ENCODE measurements at places on chromosomes 4 and X.

DNA sequence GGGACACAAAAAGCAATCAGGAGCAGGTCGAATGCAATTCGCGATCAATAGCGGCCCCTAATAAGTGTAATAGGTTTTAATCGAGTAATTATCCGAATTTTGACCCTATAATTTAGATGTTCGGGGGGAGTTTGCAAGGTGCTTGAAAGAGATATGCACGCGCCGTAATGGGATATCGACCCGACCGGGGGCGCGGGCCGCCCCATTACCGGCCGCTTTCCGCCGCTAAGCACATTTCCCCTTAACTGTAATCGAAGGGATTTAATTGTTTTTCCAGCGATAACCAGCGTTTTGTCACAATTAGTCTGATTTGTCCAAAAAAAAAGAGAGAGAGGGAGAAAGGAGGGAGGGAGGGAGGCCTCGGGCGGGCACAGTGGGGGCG is 997 bp downstream of the NKX1-1 start:
- no peak for DNase-seq

- no peak for DNase-seq
Measured at GRCh38 chrX:30144971-30145731, 70.2 kb upstream of the MAGEB2 start.

- no peak for DNase-seq
Measured at GRCh38 chrX:150212672-150213480, 150.2 kb upstream of the MAMLD1 start.

DNA sequence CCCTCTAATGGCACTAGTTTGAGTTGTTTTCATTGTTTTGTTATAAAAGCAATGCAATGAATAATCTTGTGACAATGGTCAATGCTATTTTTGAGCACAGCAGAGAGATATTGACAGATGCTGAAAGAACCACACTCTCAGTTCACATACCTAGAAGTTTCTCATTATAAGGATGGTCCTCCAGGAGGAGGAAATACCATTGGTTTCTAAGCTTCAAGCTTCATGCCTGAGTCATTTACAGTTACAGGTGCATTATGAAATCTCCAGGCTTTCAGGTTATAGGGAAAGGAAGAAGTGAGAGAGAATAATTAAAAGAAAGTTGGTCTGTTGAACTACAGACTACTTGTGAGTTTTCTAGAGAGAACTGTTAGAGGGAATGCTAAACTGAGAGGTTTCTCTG is 75.3 kb downstream of the PWWP3B start:
- no peak for DNase-seq

GRCh38 chr4:166274136-166274761 is 401.2 kb downstream of the TLL1 start:
- no peak for DNase-seq

- no peak for DNase-seq
Measured at GRCh38 chr4:176435901-176436292, 116.1 kb downstream of the SPCS3 start.

DNA sequence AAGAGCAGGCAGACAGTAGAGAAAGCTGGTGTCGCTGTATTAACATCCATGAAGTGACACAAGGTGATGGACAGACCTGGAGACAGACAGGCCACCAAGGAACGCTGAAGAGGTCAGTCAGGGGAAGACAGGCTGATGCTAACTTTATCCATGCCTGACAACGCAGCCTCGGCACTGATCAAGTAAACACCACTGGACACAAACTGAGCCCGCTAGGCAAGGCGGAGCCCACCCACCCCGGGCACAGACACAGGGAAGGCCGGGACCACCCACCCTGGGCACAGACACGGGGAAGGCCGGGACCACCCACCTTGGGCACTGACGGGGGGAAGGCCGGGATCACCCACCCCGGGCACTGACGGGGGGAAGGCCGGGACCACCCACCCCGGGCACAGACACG is 18.8 kb downstream of the PPP2R3B start:
- no peak for DNase-seq

DNA sequence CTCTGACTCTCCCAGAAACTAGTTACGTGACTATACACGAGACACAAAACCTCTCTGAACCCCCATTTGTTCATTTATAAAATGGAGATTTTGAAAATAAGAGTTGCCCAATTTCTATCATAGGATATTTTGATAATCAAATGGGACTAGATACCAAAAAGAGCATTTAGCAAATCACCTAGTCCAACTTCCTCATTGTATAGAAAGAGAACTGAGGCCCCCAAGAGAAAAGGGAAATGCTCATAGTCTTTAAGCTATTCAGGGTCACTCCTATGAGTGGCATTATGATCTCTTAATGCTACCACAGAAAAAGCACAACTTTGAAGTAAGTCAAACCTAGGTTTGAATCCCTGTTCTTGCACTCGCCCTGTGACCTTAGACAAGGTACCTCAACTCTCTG is 62.7 kb downstream of the BMP15 start:
- DNase-seq = no peak

GRCh38 chr4:155887847-155888570 is 15.5 kb upstream of the TDO2 start:
- DNase-seq = no peak

DNA sequence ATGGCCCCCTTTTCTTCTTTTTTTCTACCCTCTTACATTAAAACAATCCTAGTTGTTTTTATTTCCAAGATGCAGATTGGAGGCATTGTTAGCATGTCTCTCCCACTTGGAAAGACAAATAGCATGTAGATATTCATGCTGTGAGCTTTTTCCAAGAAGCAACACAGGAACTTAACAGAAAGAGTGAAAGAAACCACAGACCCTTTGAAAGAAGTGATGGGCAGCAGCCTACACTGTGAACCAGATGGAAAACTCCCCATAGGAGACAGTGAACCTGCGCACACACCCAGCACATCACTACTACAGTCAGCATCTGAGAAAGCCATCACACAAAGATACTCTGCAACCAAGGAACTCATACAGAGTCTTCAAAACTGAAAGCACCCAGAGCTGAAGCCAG is 17.8 kb downstream of the CT47C1 start:
- no peak for DNase-seq

GRCh38 chrX:46298821-46299220 is 246.4 kb downstream of the ZNF674 start:
- DNase-seq = no peak

GRCh38 chr4:123023647-123024046 is 101.2 kb upstream of the NUDT6 start:
- no peak for DNase-seq

GRCh38 chrX:139929876-139930275 is 3.0 kb downstream of the ATP11C start:
- DNase-seq = no peak

- DNase-seq = no peak
Measured at GRCh38 chrX:74529311-74529710, 85.1 kb downstream of the RLIM start.

DNA sequence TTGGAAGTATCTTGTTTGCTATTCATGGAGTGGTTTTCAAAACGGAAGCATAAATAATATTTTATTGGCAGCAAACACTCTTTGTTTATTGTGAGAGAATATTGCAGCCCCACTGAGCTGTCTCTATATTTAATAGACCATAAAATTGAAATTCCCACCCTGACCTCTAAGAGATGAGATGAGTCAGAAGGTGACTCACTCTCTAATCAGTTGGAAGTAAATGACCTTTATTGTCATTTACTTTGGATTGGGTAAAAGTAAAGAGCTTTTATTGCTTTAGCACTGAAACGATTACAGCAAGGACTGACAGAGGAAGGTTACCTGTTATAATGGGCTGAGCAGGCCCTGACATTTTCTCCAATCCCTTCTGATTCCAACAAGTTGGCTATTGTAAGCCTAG is 55.0 kb downstream of the SYTL5 start:
- no peak for DNase-seq

DNA sequence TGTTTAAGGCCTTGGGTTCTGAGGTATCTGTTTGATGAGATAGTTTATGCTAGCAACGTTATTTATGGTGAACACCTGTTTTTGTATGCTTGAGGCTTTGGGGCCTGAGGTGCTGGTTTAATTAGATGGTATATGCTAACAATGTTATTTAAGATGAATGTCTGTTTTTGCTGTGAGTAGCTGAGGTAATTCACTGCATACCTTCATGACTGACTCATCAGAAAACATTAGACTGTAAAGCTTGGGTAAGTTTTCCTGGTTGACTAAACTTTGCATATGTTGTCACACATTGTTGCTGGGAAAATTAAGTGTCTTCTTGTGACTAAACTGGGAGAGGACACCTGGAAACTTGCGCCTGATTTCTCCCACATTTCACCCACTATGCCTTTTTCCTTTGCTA is 1026.6 kb downstream of the RAPGEF2 start:
- DNase-seq = no peak

DNA sequence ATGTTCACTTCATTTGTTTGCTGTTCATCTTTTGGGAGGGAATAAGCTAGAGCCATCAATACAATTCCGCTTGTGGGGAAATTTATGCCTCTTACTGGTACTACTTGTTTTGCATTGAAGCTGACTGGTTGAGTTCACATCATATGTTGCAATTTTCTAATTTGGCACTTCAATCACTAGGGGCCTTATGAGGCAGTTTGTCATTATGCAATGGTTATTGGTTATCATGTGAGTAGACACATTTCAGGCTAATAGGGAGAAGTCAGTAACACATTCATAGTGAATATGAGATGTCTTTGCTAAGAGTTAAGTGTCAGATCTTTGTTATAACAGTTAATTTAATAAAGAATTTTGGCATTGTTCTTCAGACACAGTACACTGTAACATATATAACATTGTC is 5.0 kb downstream of the RPL36A start:
- no peak for DNase-seq

GRCh38 chr4:89284020-89284424 is 23.6 kb downstream of the GPRIN3 start:
- DNase-seq = no peak

GRCh38 chrX:68995386-68995779 is 166.6 kb downstream of the EFNB1 start:
- DNase-seq = no peak

- DNase-seq = no peak
Measured at GRCh38 chrX:129145385-129145784, 377.9 kb downstream of the SMARCA1 start.

- no peak for DNase-seq
Measured at GRCh38 chr4:18100657-18101056, 79.1 kb upstream of the LCORL start.

GRCh38 chr4:35966566-35966965 is 277.7 kb downstream of the ARAP2 start:
- DNase-seq = no peak

DNA sequence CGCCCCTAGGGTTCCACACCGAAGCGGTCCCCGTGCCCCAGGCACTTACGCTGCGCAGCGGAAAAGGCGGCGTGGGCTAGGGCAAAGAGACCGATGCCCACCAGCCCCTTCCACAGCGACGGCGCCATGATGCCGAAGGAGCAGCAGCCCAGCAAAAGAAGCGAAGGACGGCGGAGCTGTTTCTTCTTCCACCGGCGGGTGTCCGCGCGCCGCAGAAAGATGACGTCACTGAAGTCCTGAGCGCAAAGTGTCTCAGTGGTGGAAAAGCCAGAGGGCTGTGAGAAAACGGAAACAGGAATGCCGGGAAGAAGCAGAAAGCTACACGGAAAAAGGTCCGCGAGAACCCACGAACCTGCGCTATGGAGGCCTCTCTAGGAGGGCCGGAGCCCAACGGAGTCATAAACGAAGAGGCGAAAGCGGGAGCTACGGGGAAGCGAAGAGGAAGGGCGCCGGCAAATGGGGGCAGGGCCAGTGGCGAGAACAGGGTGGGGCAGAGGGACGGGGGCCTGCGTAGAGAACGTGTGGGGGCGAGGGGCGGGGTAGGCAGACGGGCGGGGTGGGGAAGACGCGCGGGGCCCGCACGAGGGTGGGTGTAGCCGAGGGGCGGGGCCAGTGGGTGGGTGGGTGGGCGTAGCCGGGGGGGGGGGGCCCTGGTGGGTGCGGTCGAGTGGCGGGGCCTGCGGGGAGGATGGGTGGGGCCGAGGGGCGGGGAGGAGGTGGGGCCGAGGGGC is at the start of gene MMGT1:
Gene MMGT1 (minus strand): TSS at position 441 of the 731 bp plus-strand sequence. CDS start 313 bp downstream, at position 128.
- DNase-seq = peak; percentile 84

DNA sequence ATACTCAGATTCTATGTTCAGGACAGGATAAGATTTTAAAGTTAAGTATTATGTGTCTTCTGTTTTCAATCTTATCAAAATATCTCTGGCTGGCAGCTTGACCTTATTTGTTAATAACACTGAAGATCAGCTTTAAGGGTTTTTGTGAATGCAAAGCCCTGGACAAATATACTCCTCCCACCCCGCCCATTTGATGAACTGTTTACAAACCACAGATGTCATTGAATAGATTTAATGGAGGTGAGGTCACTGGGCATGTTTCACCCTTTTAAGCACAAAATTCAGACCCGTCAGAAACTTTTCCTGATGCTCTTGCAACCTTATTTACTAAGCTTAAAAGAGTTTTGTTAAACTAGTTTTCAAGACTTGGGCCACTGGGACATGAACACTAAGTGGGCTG is 10.1 kb upstream of the CXCL8 start:
- no peak for DNase-seq

DNA sequence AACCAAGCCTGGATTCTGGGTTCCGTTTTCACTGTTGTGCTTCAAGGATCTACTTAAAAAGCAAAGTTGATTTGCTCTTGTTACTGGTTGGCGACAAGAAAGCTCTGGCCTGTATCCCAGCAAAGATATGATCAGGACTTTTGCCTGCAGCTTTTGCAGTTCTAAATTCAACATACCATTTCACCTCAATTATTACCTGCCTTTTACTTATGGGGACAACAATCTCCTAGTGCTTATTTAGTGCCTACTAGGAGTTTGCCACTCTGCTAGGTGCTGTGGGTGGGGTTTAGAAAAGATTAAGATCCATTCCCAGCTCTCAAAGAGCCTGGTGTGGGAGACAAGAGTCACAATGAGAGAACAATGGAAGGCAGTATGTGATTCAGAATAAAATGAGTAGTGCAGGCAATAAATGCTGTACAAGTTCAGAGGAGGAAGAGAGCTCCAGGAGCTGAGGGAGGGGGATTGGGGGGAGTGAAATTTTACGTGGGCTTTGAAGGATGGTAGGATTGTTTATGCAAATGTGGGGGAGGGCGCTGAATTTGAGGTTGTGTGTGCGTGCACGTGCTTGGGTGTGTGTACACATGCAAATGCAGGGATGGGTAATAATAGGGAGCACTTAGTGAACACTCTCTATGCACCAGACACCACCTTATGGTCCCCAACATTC is 5.0 kb upstream of the TMEM164 start:
- DNase-seq = no peak

DNA sequence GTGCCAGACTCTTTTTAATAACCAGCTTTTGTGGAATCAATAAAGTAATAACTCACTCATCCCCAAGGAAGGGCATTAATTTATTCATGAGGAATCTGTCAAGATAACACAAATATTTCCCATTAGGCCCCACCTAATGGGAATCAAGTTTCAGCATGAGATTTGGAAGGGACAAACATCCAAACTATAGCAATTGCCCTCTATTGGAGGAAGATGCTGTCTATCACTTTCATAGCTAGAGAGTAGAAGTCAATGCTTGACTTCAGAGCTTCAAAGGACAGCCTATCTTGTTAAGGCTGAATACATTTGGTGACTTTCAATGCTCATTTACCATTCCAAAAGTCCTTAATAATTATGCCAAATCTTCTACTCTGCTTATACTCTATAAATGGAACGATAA is 84.9 kb upstream of the ATOH1 start:
- DNase-seq = no peak
